Activated naive CD8-positive, alpha-beta T cell treated with anti-CD3 and anti-CD28 coated beads for 36 hours (primary cell): ENCODE measurements at places on chromosomes 16 and 17. TPM values are rescaled to one million over a fixed set of nuclear protein-coding genes. Genes with fewer than 3 reads are reported as not detected.
A peak's percentile ranks its signal among the peaks of the same experiment; 100 is the strongest.

DNA sequence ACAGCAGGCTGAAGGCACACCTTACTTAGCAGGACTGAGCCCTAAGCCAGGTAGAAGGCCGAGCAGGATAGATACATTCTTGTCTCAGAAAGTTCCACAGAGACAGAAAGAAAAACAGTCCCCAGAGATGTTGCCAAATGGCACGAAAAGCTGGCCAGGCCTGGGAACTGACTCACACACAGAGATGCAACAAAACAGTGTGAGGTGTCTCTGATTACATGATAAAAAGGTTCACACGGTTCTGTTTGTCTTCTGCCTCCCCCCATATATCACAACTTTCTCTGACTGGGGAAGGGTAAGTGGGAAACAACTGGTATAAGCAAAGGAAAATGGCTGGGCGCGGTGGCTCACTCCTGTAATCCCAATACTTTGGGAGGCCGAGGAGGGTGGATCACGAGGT lies 1.7 kb downstream of the WBP2 start:
- no peaks in the 10 kb centered on the region for H3K27me3 ChIP-seq
- peak overlapping the region; percentile 62 for H3K27ac ChIP-seq
- no peak for DNase-seq
- H3K4me3 ChIP-seq = peak overlapping the region; percentile 25
- H3K36me3 ChIP-seq = peaks cover 3% of the 10 kb centered on the region

- H3K36me3 ChIP-seq = peaks cover 7% of the 10 kb centered on the region
- peaks cover 32% of the 10 kb centered on the region for H3K4me1 ChIP-seq
- H3K27me3 ChIP-seq = no peaks in the 10 kb centered on the region
Observed at GRCh38 chr17:60601447-60602384, 1.7 kb downstream of the PPM1D start.

- peaks cover 24% of the 10 kb centered on the region for H3K36me3 ChIP-seq
- peaks cover 13% of the 10 kb centered on the region for H3K4me1 ChIP-seq
- no peaks in the 10 kb centered on the region for H3K27me3 ChIP-seq
- no peak overlapping the region for H3K27ac ChIP-seq
- no peak for DNase-seq
Observed at GRCh38 chr17:59743842-59744241, 36.4 kb downstream of the VMP1 start.

- no peaks in the 10 kb centered on the region for H3K27me3 ChIP-seq
- H3K4me3 ChIP-seq = no peak overlapping the region
- H3K27ac ChIP-seq = peak overlapping the region; percentile 66
- peaks cover 42% of the 10 kb centered on the region for H3K4me1 ChIP-seq
- peaks cover 56% of the 10 kb centered on the region for H3K36me3 ChIP-seq
Observed at GRCh38 chr17:66441101-66441661, 138.8 kb downstream of the PRKCA start.

- peaks cover 77% of the 10 kb centered on the region for H3K27me3 ChIP-seq
- peak; percentile 14 for DNase-seq
- no peaks in the 10 kb centered on the region for H3K4me1 ChIP-seq
- no peaks in the 10 kb centered on the region for H3K36me3 ChIP-seq
- H3K4me3 ChIP-seq = peak within 1 kb of the TSS; percentile 69
Observed at GRCh38 chr17:46851029-46851741, at the start of gene WNT9B. Gene WNT9B, plus strand, starts transcription at chr17:46851583. Its CDS starts 56 bp downstream, at chr17:46851639.

GRCh38 chr17:78747488-78747887 lies 34.6 kb downstream of the CYTH1 start:
- peaks cover 14% of the 10 kb centered on the region for H3K36me3 ChIP-seq
- H3K4me1 ChIP-seq = peaks cover 92% of the 10 kb centered on the region
- H3K27ac ChIP-seq = peak overlapping the region; percentile 90
- peak overlapping the region; percentile 24 for H3K4me3 ChIP-seq
- DNase-seq = no peak

GRCh38 chr17:65533852-65534457 lies 27.5 kb downstream of the AXIN2 start:
- H3K36me3 ChIP-seq = no peaks in the 10 kb centered on the region
- no peak for DNase-seq
- H3K27me3 ChIP-seq = no peaks in the 10 kb centered on the region
- no peak overlapping the region for H3K4me3 ChIP-seq

DNA sequence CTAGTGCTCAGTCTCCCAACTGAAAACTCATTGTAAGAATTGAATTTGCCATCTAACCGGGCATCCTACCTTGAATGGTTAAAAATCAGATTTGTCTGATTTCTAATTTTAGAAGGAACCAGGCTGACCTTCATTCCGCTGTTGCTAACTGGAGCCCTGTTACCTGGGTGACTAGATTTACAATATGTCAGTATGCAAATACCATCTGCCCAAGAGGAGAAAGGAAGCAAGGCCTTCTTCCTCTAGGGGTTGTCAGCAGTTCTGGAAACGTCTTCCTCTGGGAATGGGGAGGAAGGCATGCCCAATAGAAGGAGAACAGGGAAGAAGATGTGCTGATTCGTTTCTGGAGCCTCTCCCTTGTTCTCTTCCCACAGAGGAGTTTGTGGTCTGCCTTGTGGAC lies 137.9 kb downstream of the PITPNC1 start:
- DNase-seq = no peak
- H3K4me3 ChIP-seq = no peak overlapping the region
- no peaks in the 10 kb centered on the region for H3K27me3 ChIP-seq
- peaks cover 37% of the 10 kb centered on the region for H3K4me1 ChIP-seq
- peaks cover 19% of the 10 kb centered on the region for H3K36me3 ChIP-seq

GRCh38 chr16:13013043-13013442 lies 111.6 kb downstream of the SHISA9 start:
- no peak for DNase-seq
- H3K4me3 ChIP-seq = no peak overlapping the region
- H3K36me3 ChIP-seq = no peaks in the 10 kb centered on the region
- H3K27ac ChIP-seq = no peak overlapping the region

DNA sequence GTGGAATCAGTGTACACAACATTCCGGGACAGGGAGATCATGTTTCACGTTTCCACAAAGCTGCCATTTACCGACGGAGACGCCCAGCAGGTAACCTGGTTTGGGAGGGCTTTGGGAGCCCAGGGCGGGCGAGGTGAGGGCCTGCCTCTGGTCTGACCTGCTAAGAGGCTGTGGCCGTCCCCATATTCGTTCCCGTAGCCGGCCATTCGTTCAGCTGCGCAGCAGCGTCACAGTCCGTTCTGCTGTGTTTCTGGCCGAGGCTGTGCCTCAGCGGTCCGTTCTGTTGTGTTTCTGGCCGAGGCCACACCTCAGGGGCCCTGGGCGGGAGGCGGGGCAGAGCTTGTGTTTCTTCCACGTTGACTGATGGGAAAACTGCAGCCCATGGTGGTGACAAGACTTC lies 68.0 kb downstream of the OR1D5 start:
- DNase-seq = no peak
- no peaks in the 10 kb centered on the region for H3K4me1 ChIP-seq
- H3K27ac ChIP-seq = no peak overlapping the region
- no peak overlapping the region for H3K4me3 ChIP-seq
- no peaks in the 10 kb centered on the region for H3K27me3 ChIP-seq

DNA sequence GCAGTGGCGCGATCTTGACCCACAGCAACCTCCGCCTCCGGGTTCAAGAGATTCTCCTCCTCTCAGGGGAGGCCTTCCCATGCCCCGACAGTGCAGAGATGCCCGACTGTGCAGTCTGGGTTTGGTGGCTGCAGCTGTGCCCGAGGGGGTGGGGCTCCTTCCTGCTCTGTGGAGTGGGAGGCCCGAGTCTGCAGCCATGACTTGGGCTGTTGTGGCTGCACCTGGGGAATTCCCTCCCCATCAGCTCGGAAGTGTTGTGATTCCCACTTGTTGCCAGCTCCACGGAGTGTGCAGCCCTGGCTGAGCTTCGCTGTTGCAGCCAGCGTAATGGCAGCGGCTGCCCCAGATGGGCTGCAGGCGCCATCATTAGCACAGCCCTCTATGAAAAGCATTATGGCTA lies 66.4 kb upstream of the SMIM36 start:
- no peaks in the 10 kb centered on the region for H3K36me3 ChIP-seq
- H3K27me3 ChIP-seq = no peaks in the 10 kb centered on the region
- DNase-seq = peak; percentile 53
- no peak overlapping the region for H3K4me3 ChIP-seq

GRCh38 chr17:19327031-19327783 lies 35.3 kb downstream of the B9D1 start:
- DNase-seq = no peak
- H3K27me3 ChIP-seq = peaks cover 24% of the 10 kb centered on the region
- no peaks in the 10 kb centered on the region for H3K36me3 ChIP-seq

GRCh38 chr17:70278844-70279462 lies 109.6 kb downstream of the KCNJ2 start:
- no peaks in the 10 kb centered on the region for H3K36me3 ChIP-seq
- no peak overlapping the region for H3K4me3 ChIP-seq
- no peak overlapping the region for H3K27ac ChIP-seq
- H3K27me3 ChIP-seq = peaks cover 5% of the 10 kb centered on the region
- no peak for DNase-seq

- no peak overlapping the region for H3K4me3 ChIP-seq
- DNase-seq = no peak
- H3K27me3 ChIP-seq = peaks cover 31% of the 10 kb centered on the region
- no peak overlapping the region for H3K27ac ChIP-seq
- H3K36me3 ChIP-seq = no peaks in the 10 kb centered on the region
Observed at GRCh38 chr16:27951489-27952120, 111.9 kb downstream of the GSG1L start.

- H3K36me3 ChIP-seq = no peaks in the 10 kb centered on the region
- DNase-seq = no peak
- no peak overlapping the region for H3K27ac ChIP-seq
- H3K4me3 ChIP-seq = no peak overlapping the region
- peaks cover 9% of the 10 kb centered on the region for H3K4me1 ChIP-seq
Observed at GRCh38 chr17:8781776-8782175, 17.4 kb downstream of the MFSD6L start.

DNA sequence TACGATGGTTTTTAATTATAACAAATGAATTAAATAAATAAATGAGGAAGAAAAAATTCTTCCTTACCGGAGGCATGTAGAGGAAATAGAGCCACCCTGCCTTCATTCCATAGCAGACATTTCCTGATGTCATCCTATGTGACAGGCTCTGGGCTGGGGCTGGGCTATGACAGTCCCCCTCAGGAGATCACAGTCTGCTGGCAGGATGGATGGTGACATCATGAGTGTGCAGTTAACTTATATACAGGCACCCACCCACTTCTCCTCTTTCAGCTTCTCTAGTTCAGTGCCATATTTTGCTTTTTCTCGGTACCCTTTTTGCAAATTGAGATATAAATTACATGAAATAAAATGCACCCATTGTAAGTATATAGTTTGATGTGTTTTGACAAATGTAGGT lies 6.4 kb upstream of the CMTM3 start:
- H3K27me3 ChIP-seq = no peaks in the 10 kb centered on the region
- H3K36me3 ChIP-seq = peaks cover 5% of the 10 kb centered on the region
- peak overlapping the region; percentile 48 for H3K27ac ChIP-seq
- no peak for DNase-seq

DNA sequence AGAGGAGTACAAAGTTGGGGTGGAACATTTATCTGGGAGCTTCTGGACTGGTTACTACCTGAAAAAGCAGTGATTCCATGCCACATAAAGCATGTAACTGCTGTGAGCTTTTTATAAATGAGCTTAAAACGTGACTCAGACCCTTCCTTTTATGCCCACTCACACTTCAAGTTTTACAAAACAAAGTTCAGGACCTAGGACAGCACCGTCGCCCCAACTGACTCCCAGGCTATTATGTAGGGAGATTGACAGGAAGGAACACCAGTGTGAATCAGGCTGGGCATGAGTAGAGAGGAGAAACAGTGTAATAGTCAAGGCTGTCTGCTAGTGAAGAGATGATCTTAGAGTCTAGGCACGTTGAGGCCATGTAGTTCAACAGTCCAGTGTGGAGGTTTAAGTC lies 91.6 kb upstream of the DNAH9 start:
- H3K27me3 ChIP-seq = no peaks in the 10 kb centered on the region
- no peaks in the 10 kb centered on the region for H3K36me3 ChIP-seq
- H3K4me3 ChIP-seq = no peak overlapping the region
- no peak overlapping the region for H3K27ac ChIP-seq
- DNase-seq = no peak

- DNase-seq = no peak
- no peak overlapping the region for H3K4me3 ChIP-seq
- H3K4me1 ChIP-seq = no peaks in the 10 kb centered on the region
- no peak overlapping the region for H3K27ac ChIP-seq
- H3K27me3 ChIP-seq = peaks cover 15% of the 10 kb centered on the region
Observed at GRCh38 chr17:42913522-42913921, 12.9 kb downstream of the G6PC1 start.

DNA sequence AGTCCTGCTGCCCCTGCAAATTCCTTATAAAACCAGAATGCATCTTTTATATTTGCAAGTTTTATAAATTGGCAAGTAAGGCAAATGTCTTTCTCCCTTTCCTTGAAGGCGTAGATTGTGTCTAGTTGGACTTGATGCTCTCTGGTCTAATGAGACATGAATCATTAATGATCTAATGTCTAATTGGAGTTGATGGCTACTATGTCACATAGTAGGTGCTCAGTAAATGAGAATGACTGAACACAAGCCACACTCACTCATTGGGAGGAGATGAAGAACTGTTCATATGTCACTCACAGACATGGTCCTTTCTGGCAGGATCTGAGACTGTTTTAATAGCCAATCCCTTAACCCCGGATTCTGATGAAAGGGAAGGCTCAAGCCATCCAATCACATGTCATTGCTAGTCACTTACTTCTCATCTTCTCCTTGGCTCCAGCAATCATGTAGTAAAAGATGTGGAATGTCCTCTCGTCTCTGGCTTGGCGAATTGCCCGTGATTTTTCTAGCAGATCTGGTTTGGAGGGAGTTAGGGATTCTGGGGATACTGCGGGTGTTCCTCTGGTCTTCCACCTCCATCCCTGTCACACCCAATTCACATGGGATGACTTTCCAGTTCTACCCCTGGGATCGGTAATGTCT lies 81.0 kb downstream of the MYH11 start:
- no peak for DNase-seq
- no peaks in the 10 kb centered on the region for H3K4me1 ChIP-seq
- no peaks in the 10 kb centered on the region for H3K36me3 ChIP-seq
- H3K4me3 ChIP-seq = no peak overlapping the region
- H3K27ac ChIP-seq = no peak overlapping the region

- H3K4me1 ChIP-seq = no peaks in the 10 kb centered on the region
- no peak for DNase-seq
- H3K4me3 ChIP-seq = no peak overlapping the region
- H3K27me3 ChIP-seq = peaks cover 25% of the 10 kb centered on the region
- H3K36me3 ChIP-seq = no peaks in the 10 kb centered on the region
- no peak overlapping the region for H3K27ac ChIP-seq
Observed at GRCh38 chr17:79647456-79647915, 36.6 kb upstream of the RBFOX3 start.

GRCh38 chr17:6303664-6304063 lies 131.3 kb downstream of the AIPL1 start:
- no peak overlapping the region for H3K4me3 ChIP-seq
- H3K27ac ChIP-seq = no peak overlapping the region
- peak; percentile 1 for DNase-seq
- peaks cover 35% of the 10 kb centered on the region for H3K27me3 ChIP-seq
- H3K4me1 ChIP-seq = no peaks in the 10 kb centered on the region

GDPD1 gene
- total RNA-seq = 1.7 TPM

HOXB6 gene
- total RNA-seq = not detected

CPHXL2 gene
- not detected for total RNA-seq

TBX4 gene
- not detected for total RNA-seq

CDH15 gene
- not detected for total RNA-seq

SYNRG gene
- 40.5 TPM for total RNA-seq

CDRT4 gene
- total RNA-seq = 3.2 TPM
